ENCODE measurements at places on chromosomes 6 and 20. TPM values are rescaled to one million over a fixed set of nuclear protein-coding genes. Genes with fewer than 3 reads are reported as not detected.

DNA sequence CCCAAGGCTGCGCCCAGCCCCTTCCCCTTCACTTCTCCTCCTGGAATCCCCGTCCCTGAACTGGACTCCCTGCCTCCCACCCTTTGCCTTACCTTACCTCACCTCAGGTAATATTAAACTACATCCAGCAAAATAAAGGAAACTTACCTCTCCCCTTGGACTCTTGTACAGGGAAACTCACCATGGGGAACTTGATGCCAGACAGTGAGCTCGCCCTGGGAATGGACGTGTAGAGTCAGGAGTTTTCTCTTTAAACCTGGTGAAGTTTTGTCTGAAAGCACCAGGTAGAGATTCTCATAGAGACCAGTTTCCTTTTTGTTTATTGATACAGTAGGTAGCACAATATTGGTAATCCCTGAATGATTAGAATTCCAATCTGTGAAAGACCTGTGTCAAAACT, 544 bp upstream of the HLA-C start:
- peaks cover 44% of the 10 kb centered on the region for H3K27me3 ChIP-seq
- peaks cover 21% of the 10 kb centered on the region for H3K36me3 ChIP-seq
- DNase-seq, result no peak
- H3K4me1 ChIP-seq, result peaks cover 20% of the 10 kb centered on the region
- peak overlapping the region; percentile 76 for H3K4me3 ChIP-seq

Gene EYA2
- total RNA-seq, result not detected

GRCh38 chr6:87918461-87918941, 129.1 kb upstream of the SPACA1 start:
- H3K27me3 ChIP-seq, result peaks cover 17% of the 10 kb centered on the region
- DNase-seq, result no peak
- no peaks in the 10 kb centered on the region for H3K4me1 ChIP-seq
- H3K27ac ChIP-seq, result no peak overlapping the region

DNA sequence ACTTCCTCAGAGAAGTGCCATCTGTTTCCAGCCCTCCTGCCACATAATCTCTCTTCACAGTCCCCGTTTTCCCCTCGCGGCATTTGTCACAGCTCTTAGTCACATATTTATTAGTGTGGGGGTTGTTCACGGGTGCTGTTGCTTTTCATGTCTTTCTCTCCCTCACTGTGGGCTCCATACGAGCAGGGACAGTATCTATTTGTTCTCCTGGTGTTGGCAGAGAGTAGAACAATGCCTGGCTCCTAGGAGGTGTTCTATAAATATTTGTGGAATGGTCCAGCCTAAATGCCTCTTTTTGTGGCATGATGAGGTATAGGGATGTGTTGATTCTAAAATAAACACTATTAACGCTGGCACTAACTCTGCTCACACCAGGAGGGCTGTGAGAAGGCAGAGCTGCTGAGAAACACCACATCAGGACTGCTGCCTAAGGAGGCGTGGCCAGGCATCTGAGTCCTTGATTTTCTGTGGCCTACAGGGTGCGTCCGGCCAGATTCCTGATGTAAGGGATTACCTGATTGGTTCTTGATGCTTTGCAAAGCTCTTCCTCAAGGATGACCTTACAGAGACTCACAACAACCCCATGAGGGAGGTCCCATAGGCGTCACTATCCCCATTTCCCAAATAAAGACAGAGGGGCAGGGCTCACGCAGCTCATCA, 219.8 kb upstream of the ARID1B start:
- H3K27ac ChIP-seq, result peak overlapping the region; percentile 39
- no peak for DNase-seq
- no peaks in the 10 kb centered on the region for H3K36me3 ChIP-seq
- peaks cover 22% of the 10 kb centered on the region for H3K27me3 ChIP-seq
- H3K4me1 ChIP-seq, result peaks cover 6% of the 10 kb centered on the region
- H3K4me3 ChIP-seq, result no peak overlapping the region

- peaks cover 10% of the 10 kb centered on the region for H3K4me1 ChIP-seq
- peaks cover 13% of the 10 kb centered on the region for H3K36me3 ChIP-seq
- H3K27me3 ChIP-seq, result no peaks in the 10 kb centered on the region
- no peak overlapping the region for H3K4me3 ChIP-seq
Measured at GRCh38 chr6:20427856-20428255, 26.2 kb downstream of the E2F3 start.
